ENCODE measurements at places on chromosomes 12 and 14. TPM values are rescaled to one million over a fixed set of nuclear protein-coding genes. Genes with fewer than 3 reads are reported as not detected.

AKAP3 gene
- total RNA-seq, result 0.36 TPM

KLRC2 gene
- not detected for total RNA-seq

SOCS2 gene
- total RNA-seq, result 118 TPM

DNA sequence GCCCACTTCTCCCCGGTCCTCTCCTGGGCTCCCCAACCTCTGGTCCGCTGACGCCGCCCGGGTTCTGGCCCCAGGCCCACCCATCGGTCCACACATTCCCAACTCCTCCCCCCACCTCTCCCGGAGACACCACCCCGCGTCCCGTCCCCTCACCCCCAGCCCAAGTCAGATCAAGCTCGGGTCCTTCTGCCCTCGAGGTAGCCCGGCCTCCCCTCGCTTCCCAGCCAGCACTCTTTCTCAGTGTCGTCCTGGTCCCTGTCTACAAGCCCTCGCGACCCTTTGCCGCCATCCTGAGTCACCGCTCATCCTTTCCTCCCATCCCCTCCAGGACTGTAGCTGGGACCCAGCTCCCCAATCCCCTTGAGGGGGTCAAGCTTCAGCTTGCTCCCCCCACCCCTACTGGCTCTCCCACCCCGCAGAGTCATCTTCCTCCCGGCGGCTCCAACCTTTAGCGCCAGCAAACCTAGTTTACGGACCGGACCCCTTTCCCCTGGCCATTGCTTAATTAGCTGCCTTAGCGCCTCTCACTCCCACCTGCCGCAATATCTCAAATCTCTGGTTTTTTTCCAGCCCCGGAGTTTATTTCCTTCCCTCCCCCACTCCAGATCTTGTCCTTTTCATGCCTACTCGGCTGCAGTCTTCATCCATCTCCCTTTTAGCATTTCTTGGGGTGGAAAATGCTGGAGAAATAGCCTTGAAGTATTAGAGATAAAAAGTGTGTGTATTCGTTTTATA lies 1.1 kb downstream of the PPP4R4 start:
- no peaks in the 10 kb centered on the region for H3K36me3 ChIP-seq
- peaks cover 20% of the 10 kb centered on the region for H3K4me1 ChIP-seq
- peaks cover 9% of the 10 kb centered on the region for H3K27me3 ChIP-seq
- H3K4me3 ChIP-seq, result peak overlapping the region; percentile 59
- peak overlapping the region; percentile 51 for H3K27ac ChIP-seq

- no peaks in the 10 kb centered on the region for H3K36me3 ChIP-seq
- H3K4me1 ChIP-seq, result peaks cover 25% of the 10 kb centered on the region
- no peak for DNase-seq
- no peaks in the 10 kb centered on the region for H3K27me3 ChIP-seq
- no peak overlapping the region for H3K4me3 ChIP-seq
Measured at GRCh38 chr12:40338071-40338470, 113.3 kb downstream of the LRRK2 start.

GRCh38 chr14:64562436-64562835 lies 12.7 kb downstream of the PPP1R36 start:
- no peak overlapping the region for H3K27ac ChIP-seq
- no peak overlapping the region for H3K4me3 ChIP-seq
- H3K27me3 ChIP-seq, result no peaks in the 10 kb centered on the region
- DNase-seq, result no peak

DNA sequence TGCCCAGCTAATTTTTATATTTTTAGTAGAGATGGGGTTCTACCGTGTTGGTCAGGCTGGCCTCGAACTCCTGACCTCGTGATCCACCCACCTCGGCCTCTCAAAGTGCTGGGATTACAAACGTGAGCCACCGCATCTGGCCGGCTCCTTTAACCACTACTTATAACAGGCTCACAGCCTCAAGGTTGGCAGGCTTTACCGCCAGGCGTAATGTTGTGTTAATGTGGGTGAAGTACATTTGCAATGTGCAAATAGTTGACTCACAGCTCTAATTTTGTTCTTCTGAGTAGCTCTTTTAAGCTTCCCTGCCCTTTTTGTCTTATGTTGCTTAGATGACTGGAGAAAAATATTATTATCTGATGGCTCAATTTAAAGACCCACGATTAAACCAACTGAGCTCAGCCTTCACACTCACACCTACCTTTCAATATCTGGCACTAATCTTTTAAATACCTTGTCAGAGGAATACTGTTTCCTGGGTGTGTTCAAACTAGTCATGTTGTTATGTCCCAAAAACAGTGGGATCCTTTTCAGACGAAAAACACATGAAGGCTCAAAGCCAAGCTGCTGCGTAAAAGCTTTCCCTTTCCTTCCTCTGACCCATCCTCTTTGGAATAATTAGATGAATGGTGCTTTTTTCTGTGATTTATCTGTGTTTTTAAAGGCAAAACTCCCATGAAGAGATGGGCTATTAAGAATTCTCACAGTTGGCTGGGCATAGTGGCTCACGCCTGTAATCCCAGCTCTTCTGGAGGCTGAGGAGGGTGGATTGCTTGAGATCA lies 57.2 kb upstream of the USP44 start:
- H3K27ac ChIP-seq, result no peak overlapping the region
- no peaks in the 10 kb centered on the region for H3K36me3 ChIP-seq
- peaks cover 8% of the 10 kb centered on the region for H3K4me1 ChIP-seq
- no peak overlapping the region for H3K4me3 ChIP-seq
- H3K27me3 ChIP-seq, result no peaks in the 10 kb centered on the region
- no peak for DNase-seq

DNA sequence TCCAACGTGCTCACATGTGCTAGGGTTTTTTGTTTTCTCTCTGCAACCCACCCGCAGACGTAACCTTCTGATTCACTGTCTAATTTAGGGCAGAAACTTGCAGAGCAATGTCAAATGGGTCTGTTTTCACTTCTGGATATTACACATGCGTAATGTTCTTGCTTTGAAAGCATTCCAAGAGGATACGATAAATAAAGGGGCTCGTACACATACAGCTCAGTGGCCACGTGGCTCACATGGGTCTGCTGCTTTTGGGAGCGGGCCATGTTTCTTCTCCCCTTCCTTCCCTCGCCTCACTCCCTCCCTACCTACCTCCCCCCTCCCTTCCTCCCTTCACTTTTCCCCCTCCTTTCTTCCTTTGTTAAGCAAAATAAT lies 23.4 kb downstream of the CACNA1C start:
- H3K27ac ChIP-seq, result peak overlapping the region; percentile 83
- H3K27me3 ChIP-seq, result no peaks in the 10 kb centered on the region
- H3K4me1 ChIP-seq, result peaks cover 63% of the 10 kb centered on the region
- no peak overlapping the region for H3K4me3 ChIP-seq
- DNase-seq, result peak; percentile 83

- no peak overlapping the region for H3K4me3 ChIP-seq
- H3K4me1 ChIP-seq, result peaks cover 50% of the 10 kb centered on the region
- H3K27me3 ChIP-seq, result no peaks in the 10 kb centered on the region
- H3K27ac ChIP-seq, result peak overlapping the region; percentile 79
- peaks cover 15% of the 10 kb centered on the region for H3K36me3 ChIP-seq
Measured at GRCh38 chr14:59359431-59360124, 105.6 kb downstream of the GPR135 start.

DNA sequence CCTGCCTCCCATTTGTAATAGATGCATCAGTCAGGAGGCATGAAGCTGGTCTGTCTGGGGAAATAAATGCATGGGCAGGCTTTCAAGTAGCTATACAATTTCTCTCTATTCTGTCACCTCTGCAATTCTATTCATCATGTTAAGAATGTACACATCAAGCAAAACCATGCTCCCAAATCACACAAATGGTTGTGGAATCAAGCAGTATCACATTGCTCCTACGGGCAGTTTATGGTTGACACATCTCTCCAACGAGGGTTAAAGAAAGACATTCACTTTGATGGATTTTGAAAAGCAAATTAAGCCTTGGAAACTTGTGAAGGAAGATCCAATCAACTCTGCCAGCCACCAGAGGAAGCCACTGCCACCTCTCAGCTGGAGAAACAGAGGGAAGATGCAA lies 1277.4 kb upstream of the TMEM132C start:
- H3K4me1 ChIP-seq, result no peaks in the 10 kb centered on the region
- H3K27me3 ChIP-seq, result no peaks in the 10 kb centered on the region
- DNase-seq, result no peak

GRCh38 chr12:121325922-121326396 lies 26.3 kb downstream of the ANAPC5 start:
- H3K36me3 ChIP-seq, result peaks cover 36% of the 10 kb centered on the region
- no peak for DNase-seq
- H3K27me3 ChIP-seq, result no peaks in the 10 kb centered on the region
- no peak overlapping the region for H3K4me3 ChIP-seq

DNA sequence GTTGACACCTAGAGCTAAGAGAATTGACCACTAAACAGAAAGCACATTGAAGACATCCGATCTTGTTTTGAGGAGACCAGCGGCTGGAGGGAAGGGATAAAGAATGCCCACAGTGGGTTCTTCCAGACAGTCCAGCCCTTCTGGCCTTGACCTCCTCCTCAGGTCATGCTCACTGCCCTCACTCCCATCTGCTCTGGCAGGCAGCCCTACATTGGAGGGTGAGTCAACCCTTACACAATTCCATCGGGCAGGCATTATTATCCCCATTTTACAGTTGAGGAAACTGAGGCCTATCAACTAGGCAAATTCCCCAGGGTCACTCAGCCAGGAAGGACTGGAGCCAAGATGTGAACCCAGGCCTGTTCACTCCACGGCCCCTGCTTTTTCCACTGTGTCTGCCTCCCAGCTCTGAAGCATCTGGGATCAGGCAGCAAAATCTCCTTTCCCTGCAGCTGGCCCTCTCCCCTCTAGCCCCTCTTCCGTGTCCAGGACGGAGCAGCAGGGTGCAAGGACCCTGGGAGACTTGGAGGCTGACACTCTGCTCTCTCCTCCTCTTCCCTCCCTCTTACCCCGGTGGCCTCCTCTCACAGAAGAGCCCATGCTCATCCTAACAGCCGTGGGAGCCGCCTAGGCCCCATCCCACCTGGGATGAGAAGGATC lies 5.3 kb downstream of the SCNN1A start:
- H3K36me3 ChIP-seq, result no peaks in the 10 kb centered on the region
- no peak for DNase-seq
- no peak overlapping the region for H3K4me3 ChIP-seq
- H3K27me3 ChIP-seq, result no peaks in the 10 kb centered on the region
- H3K4me1 ChIP-seq, result peaks cover 12% of the 10 kb centered on the region

GRCh38 chr12:110537605-110538409 lies 35.7 kb downstream of the RAD9B start:
- H3K36me3 ChIP-seq, result peaks cover 36% of the 10 kb centered on the region
- no peak overlapping the region for H3K4me3 ChIP-seq

DNA sequence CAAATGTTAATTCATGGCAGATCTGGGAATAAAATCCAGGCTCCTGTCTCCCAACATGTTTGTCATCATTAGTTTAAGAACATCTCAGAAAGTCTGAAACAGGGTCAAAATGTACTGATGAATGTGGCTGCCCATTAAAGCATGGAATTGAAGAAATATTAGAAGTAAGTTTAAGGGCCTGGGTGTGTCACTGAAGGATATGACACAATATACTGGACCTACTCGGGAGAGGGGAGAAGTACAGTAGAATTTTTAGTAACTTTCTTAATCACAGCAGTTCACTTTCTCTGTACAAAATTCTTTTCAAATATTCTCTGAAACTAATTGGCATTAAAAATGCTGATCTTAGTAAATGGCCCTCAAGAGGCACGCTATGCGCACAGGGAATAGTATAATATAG lies 185.5 kb downstream of the ETV6 start:
- peak overlapping the region; percentile 3 for H3K27ac ChIP-seq
- H3K36me3 ChIP-seq, result no peaks in the 10 kb centered on the region
- H3K4me3 ChIP-seq, result no peak overlapping the region
- DNase-seq, result no peak
- peaks cover 89% of the 10 kb centered on the region for H3K4me1 ChIP-seq
- no peaks in the 10 kb centered on the region for H3K27me3 ChIP-seq

DNA sequence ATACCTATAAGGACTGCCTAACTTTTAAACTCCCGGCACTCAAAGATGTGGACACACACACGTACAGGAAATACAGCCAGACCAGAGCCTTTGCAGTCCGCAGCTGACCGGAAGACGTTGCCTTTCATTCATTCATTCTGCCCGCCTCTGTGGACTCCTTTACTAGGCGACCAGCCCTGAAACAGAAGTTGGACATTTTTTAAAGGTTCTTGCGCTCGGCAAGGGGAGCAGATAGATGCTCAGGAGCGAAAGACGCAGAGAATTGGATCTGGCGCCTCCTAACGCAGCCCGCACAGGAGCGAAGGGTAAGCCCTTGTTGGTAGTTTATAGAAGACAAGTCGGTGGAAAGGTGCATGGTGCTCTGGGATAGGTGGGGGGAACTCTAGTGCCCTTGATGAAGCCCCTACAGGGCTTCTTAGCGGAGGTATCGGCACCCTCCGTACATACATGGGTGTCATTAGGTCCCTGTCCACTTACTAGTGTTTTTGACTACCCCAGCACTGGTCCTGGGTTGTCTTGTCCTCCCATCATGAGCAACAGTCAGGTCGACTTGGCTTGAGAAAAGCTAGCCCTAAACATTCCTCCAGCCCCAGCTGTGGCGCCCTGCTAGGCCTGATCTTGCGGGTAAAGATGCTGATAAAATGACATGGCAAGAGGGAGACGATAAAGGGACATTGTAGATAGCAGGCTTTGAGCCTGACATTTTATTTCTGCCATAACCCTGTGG lies at the start of gene KDM2B:
KDM2B (minus strand) TSS at position 65 of the 727 bp plus-strand sequence. CDS start 112 bp downstream, outside the sequence.
- peak within 1 kb of the TSS; percentile 85 for H3K27ac ChIP-seq
- no peaks in the 10 kb centered on the region for H3K27me3 ChIP-seq
- no peaks in the 10 kb centered on the region for H3K4me1 ChIP-seq
- DNase-seq, result peak; percentile 75

DNA sequence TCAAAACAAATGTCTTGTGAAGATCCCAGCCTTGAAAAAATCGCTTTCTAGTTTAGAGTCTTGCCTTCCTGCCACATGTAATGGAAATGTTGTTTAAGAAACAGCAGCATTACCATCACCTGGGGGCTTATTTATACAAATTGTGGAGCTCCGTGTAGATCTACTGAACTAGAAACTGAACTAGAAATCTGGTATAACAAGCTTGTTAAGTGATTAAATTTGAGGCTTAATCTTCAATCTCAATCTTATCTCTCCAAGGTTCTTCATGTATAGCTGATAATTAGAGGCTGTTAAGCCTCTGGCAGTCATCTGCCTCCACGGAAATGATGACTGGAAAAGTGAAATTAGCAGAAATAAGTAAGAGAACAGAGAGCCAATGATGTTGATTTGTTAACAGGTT lies 92.0 kb upstream of the FGD4 start:
- no peaks in the 10 kb centered on the region for H3K36me3 ChIP-seq
- no peak overlapping the region for H3K4me3 ChIP-seq
- peaks cover 4% of the 10 kb centered on the region for H3K4me1 ChIP-seq

DNA sequence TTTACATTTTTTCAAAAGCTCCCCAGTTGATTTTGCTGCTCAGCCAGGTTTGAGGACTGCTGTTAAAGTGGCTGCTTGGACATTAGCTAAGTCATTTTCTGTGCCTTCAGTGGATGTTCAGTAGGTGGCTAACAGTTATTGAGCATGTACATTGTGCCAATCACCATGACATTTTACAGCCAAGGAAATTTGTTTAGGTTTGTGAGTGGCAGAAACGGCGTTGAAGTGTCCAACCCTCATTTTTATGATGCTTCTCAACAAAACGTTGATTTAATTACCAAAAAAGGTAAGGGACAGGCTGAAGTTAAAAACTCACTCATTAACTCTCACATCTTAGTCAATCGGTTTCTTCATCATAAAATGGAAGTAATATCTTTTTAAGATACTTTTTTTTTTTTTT lies 37.0 kb upstream of the LRIG3 start:
- DNase-seq, result no peak
- no peaks in the 10 kb centered on the region for H3K36me3 ChIP-seq
- no peak overlapping the region for H3K27ac ChIP-seq
- no peaks in the 10 kb centered on the region for H3K4me1 ChIP-seq

GRCh38 chr12:58888131-58888783 lies 32.0 kb downstream of the LRIG3 start:
- H3K36me3 ChIP-seq, result peaks cover 13% of the 10 kb centered on the region
- no peaks in the 10 kb centered on the region for H3K27me3 ChIP-seq
- H3K4me3 ChIP-seq, result no peak overlapping the region
- peak; percentile 77 for DNase-seq
- H3K4me1 ChIP-seq, result no peaks in the 10 kb centered on the region
- H3K27ac ChIP-seq, result no peak overlapping the region

All from sigmoid colon (tissue), 7 donors.